A172 (cell line): ENCODE measurements at places on chromosomes 6 and 20.

DNA sequence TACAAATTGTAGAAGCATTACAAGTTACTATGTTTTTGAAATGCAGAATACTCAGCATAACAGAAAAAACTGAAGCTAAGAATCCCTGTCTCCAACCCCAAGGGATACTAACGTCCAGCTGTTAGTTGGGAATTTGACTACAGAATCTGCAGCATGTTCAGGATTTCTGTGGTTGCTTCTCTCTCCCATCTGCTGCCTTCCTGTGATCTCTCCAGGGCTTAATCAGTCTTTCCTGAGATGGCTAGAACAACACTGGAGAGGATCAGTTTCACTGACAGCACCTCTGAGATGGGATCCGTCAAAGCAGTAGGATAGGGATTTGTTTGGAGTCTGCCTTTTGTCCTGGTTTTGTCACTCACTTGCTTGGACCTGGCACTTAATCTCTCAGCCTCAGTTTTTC, 73.3 kb upstream of the NUP153 start:
- DNase-seq: no peak

DNA sequence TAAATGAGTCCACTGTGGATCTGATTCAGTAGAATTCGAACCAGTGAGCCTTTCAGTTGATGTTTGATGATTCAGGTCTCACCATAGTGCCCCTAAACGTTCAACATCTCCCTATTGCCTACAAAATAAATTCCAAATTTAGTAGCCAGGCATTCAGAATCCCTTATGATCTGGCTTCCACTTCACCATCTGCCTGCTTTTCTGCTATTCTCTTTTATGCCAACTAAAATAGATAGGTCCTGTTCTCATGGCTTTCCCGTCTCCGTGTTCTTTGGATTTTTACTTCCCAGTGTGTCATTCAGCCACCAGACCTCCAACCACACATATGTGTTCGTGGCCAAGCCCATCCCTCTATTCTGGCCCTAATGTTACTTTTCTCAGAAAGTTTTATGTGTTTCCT, 410.4 kb downstream of the LMBRD1 start:
- no peak for DNase-seq

GRCh38 chr20:36377348-36378326, 71.5 kb downstream of the DLGAP4 start:
- no peak for DNase-seq

GRCh38 chr20:48808382-48809034, 19.3 kb downstream of the PREX1 start:
- DNase-seq: no peak

DNA sequence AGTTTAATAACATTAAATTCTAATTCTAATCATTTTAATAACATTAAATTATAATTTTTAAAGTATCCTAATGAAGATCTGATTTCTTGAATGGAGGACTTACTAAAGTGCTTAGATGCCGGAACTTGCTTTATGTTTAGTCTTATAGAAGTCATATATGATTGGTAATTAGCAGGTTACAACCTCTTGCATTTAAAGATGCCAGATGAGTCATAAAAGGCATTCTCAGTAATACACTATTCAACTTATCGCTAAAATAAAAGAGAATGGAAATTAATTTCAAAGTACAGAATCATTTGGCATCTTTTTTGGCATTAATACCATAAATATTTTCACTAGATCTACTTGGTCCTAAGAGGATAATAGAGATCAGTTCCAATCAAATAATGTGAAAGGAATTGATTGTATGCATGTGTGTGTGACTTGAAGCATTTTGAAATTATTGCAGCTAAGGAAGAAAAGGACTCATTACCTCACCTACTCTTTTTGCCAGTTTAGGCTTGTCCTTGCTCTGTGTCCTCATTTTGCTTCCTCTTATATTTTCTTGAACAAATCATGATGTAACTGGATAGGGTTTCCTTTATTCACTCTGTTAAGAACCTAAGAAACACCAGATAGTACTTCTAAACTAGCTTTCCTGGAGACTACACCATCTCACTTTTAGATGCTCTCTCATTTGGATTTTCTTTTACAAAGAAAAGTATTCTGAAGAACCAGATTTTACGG, 2.7 kb downstream of the COL21A1 start:
- no peak for DNase-seq

DNA sequence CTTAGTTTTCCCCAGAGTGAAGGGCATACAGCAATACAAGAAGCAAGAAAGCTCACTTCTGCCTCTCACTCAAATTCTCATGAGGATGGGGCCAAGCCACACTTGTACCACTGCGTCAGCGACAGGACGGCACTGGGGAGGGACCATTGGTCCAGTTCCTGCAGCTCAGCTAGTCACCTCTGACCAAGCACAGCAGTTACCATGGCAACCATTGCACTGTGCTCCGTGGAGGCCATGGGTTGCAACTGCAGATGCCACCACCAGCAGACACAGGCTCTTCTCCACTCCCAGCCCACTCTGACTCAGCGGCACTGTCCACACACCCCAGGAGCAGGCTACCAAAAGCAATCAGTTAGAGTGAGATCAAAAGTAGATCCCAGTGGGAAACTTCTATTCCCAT, 441.1 kb upstream of the ARID1B start:
- DNase-seq: no peak

GRCh38 chr6:2480267-2480966, 235.0 kb upstream of the GMDS start:
- no peak for DNase-seq

GRCh38 chr6:168097221-168097620, 18.2 kb upstream of the FRMD1 start:
- DNase-seq: no peak

DNA sequence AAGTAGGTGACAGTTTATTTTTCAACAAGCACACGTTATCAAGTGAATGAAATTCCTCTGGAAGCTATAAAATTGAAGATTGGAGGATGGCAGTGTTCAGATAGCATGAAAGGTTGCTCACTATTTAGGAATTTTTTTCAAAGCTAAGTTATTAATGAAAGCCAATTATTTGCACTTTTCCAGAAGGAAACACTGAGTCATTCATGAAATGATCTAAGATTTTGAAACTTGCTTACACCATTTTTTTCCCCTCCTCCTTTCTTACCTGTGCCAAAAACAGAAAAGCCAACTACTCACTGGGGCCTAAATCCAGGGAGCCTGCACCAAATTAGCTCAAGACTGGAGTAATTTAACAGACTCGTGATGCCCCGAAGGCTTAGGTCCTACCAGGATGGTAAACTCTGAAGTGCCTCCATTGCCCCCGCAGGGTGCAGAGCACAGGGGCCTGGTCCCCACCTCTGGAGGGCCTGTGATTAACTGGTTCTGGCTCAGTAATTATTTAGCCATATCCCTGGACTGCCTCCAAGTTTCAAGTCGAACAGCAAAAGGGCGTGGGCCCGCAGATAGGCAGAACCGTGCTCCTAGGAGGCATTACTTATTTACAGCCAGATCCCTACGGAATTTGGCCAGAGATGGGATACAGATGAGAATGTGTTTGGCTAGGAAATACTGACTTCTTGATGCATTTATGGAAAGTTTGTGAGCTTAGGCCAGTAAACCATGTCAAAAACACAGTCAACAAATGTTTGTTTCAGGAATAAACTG, 28.0 kb upstream of the ZNF217 start:
- peak; percentile 99 for DNase-seq

DNA sequence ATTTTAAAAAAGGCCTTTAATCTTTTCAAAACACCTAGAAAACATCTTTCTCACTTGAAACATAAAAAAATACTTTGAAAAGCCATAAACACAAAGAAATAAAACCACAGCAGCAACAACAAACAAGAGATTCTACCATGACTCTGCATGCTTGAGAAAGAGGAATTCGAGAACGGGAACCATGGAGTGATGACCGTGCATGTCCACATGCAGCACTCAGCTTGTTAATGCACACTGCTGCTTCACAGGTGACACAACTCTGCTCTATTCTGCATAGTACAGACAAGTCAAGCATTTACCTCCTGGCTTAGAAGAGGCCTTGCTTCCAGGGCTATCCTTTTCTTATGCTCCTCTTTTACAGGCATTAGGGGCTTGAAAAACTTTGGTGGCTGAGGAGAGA, 64.9 kb upstream of the NUP153 start:
- no peak for DNase-seq

- DNase-seq: no peak
These were observed 44.8 kb downstream of the INSM1 start for GRCh38 chr20:20412750-20413149.

GRCh38 chr20:45758096-45758495, 33.6 kb downstream of the WFDC3 start:
- no peak for DNase-seq

DNA sequence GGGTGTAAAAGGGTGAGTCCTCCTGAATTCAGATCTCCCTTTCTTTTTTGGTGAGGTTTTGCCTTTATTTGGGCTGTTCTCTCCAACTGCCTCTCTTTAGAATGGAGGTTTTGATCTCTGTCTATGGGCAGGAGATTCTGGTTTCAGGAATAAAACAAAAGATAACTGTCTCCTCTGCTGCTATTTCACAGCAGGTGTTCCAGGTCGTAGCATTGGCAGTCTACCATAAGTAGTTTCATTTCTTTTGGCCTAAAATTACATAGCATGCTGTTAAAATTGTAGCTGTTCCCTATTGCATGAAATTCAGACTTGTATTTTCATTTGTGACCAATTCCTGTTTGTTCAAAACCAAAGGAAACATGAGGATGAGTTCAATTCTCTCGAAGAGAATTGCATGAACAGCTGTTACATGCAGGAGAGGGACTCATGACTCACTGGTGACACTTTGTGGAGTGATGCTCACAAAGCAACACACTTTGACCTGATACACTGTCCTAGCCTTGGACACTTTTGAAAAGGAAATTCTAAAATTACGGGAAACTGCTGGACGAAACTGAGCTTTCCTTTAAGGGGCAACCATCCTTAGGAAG, 76.8 kb upstream of the SIRPG start:
- peak; percentile 49 for DNase-seq

DNA sequence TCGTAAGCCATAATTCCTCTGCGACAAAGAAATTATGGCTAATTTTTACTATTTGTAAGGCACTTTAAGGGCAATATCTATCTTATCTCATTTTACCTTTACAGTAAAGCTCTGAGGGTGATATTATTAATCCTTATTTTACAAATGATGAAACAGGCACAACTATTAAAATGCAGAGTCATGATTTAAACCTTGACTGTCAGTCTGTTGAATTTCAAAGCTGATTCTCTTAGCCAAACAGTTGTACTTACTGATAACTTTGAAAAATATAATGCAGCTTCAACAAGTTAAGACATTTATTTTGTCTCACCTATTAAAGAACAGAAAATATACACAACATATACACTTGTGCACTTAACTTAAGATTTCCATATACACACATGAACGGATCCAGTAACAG, 88.2 kb downstream of the SMPDL3A start:
- DNase-seq: no peak

- no peak for DNase-seq
These were observed 1.1 kb upstream of the SRSF12 start for GRCh38 chr6:89118931-89119330.

DNA sequence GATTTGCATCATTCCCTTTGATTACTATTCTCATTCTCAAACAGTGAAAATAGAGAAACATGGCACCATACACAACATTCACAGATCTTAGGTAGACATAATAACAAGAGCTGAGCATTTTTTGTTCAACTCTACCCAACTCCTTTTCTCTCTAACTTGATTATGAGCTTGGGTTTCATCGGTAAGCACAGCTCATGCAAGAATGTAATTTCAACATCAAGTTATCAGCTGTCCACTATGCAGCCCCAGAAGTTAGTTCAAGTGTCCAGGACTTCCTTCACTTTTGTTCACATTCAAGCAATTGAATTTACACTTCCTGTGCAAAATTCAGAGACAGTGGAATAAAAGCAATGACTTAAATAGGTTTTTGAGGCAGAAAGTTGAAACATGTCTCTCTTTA, 297.7 kb upstream of the SASH1 start:
- no peak for DNase-seq

- peak; percentile 80 for DNase-seq
These were observed 29.9 kb downstream of the RAB44 start for GRCh38 chr6:36727505-36728021.

DNA sequence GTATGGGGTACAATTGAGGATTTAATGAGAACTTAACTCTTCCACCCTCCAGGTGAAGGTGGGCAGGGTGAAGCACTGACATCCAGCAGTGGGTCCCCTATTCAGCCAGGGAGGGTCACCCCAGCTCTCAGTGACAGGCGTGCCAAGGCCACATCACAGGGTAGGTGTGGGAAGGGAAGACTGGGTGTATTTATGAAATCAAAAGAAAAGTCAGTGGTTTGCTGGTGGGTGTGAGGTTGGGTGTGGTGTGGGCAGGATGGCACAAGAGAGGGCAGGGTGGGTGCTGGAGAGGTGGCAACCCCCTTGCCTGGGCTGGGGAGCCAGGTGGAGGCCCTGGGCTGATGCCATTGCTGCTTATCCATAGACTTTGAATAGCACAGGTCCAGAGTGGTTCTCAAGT, 16.6 kb downstream of the SYNDIG1 start:
- DNase-seq: no peak

DNA sequence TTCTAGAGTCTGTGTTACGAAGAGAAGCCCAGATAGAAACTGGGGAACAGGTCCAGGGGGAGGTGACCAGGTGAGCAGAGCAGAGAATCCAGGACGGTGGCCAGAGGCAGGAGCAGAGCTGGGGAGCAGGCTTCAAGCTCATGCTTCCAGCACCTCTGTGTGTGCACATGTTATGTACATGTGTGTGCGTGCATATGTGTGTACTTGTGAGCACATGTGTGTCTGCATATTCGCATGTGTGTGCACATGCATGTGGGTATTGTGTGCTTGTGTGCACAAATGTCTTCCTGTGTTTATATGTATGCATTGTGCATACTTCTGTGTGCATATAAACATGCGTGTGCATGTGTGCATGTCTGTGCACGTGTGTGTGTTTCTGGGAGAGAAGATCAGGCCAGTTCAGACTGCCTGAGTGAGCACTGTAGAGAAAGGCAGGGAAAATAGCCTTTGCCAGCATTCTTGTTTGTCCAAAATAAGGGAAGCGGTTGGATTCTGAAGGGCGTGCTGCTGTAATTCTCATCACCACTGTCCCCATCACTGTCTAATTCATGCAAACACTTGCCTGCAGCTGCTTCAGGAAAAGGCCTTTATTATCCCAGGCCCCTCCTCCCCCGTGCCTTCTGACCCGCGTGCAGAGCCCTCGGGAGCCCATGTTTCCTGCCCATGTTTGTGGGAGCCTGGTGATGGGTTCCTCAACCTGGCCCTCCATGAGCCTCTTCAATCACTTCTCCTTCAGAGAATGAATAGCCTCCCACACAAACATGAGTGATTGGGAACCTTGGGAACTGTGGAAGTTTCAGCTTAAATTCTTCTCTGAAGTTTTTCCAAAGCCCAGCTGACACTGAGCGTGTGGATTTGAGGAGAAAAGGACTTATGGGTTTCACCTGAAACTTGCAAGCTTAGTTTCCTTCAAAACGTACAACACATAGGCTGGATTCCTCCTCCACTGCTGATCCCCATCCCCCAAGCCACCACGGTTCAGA, 161.7 kb upstream of the AFDN start:
- no peak for DNase-seq
